ENCODE measurements at places on chromosomes 2 and 18.

- DNase-seq: no peak
These were observed 998 bp upstream of the SLC66A3 start for GRCh38 chr2:11154016-11154922.

DNA sequence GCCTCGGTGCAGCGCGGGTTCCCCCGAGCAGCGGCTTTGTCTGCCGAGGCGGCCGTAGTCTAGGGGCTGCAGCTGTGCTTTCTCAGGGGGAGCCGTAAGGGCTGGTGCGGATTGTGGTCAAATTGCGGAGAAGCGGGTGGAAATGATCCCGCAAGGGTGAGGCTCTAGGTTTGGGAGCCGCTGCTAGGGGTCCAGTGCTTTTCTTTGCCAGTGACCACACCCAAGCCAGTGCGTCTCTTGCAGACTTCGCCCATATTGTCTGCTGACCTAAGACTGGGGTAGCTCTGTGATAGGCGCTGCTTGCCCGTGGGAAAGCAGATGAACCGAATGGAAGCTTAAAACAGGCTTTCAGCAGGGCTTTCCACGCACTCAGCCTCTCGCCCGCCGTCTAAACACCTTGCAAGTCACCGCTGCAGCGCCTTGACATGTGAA is 2.1 kb downstream of the DPYSL5 start:
- DNase-seq: no peak

DNA sequence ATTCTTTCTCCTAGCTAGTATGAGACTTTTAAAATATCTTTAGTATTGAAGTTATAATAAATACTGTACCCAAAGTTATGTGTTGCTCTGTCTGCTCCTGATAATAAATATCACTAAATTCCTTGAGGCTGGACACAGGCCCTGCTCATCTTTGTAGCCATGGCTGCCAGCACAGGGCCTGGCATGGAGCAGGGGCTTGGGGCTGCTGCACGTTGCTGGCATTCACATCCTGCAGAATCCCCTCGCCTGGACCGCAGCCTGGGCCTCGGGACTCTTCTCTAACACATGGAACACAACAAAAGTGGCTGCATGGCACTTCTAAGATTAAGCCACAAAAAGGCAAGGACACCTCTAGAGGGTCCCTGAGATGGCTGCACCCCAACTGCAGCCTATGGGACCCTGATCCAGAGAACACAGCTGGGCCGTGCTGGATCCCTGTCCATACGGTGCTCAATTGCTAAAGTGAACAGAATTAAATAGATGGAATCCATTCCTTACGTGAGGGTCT is 477.5 kb upstream of the MYT1L start:
- no peak for DNase-seq

DNA sequence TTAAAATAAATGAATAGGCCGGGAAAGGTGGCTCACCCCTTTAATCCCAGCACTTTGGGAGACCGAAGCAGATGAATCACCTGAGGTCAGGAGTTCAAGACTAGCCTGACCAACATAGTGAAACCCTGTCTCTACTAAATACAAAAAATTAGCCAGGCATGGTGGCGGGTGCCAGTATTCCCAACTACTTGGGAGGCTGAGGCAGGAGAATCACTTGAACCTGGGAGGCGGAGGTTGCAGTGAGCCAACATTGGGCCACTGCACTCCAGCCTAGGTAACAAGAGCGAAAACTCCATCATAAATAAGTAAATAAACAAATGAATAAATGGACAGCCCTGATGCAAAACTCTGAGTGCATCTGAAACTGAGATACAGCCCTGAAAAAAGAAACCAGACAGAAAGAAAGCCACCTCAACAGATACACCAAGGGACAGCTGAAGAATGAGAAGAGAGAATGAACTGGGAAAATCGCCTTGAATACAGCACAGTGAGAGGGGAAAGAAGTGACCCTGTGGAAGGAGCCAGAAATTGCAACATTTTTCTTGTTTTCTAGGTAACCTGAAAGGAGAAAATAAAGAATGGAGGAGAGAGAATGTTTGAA is 64.4 kb downstream of the TRABD2A start:
- no peak for DNase-seq

GRCh38 chr2:11967946-11968465 is 221.6 kb downstream of the LPIN1 start:
- DNase-seq: no peak

- no peak for DNase-seq
These were observed 55.4 kb upstream of the UPP2 start for GRCh38 chr2:158046121-158046880.

GRCh38 chr2:38168710-38169480 is 92.9 kb upstream of the CYP1B1 start:
- DNase-seq: no peak

Measured in left hindlimb (tissue), 1 donor.